AG08395 (cell line): ENCODE measurements at places on chromosomes 11 and 22.

- DNase-seq, result no peak
Observed at GRCh38 chr11:62664405-62665074, 470 bp downstream of the C11orf98 start.

GRCh38 chr11:110711776-110712658, at the start of gene ARHGAP20:
Gene ARHGAP20, minus strand, starts transcription at chr11:110712437. Its CDS starts 206 bp downstream, at chr11:110712231.
- DNase-seq, result peak; percentile 73

- no peak for DNase-seq
Observed at GRCh38 chr11:74312326-74312725, 886 bp upstream of the P4HA3 start.

- no peak for DNase-seq
Observed at GRCh38 chr11:101127197-101127698, 2.4 kb downstream of the PGR start.

- no peak for DNase-seq
Observed at GRCh38 chr11:107139396-107139795, 121.1 kb upstream of the GUCY1A2 start.

- no peak for DNase-seq
Observed at GRCh38 chr22:26848244-26848920, 191.0 kb downstream of the MIAT start.

GRCh38 chr11:18739685-18740084, 13.7 kb upstream of the IGSF22 start:
- DNase-seq, result no peak

DNA sequence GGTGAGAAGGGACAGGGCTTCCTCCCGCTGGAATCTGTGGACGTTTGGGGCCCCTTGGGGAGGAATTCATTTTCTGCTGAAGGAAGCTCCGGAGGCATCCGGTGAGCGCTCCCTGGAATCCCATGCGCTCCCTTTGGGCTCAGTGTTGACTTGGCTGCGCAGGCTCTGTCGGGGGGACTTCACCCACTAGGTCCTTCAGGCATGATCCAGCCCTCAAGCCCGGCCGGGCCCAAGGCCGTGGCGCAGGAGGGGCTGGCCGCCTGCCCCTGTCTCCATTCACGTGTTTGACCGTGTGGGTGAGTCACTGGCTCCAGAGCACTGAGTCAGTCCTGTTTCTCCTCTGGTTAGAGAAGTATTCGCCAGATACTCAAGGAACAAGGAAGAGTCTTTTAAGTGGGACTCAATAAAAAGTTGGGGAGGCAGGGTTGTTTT, 1.4 kb downstream of the CTTN start:
- DNase-seq, result peak; percentile 97

DNA sequence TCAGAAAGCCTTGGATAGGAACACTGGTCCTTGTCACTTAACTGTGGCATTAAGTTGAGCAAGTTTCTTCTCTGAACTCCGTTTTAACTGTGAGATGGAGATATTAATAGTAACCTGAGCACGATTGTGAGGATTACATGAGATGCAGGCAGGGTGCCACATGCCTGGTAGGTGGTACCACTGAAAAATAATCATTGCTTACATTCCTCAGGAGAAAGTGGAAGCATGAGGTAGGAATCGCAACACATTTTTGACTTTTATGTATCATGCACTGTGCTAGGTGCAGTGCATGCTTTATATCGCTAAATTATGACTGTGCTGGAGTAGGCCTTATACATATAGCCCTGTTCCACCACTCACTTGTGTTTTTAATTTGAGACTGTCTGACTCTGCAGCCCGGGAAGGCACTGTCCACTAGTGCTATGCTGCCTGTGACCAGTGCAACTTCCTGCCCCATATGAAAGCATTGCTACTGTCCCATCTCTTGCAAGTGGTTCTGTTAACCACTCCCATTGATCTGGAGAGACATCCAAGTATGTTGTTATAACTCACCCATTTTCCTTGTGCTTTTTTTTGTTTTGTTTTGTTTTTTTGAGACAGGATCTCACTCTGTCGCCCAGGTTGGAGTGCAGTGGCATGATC, 1.0 kb downstream of the UQCR10 start:
- peak; percentile 20 for DNase-seq

DNA sequence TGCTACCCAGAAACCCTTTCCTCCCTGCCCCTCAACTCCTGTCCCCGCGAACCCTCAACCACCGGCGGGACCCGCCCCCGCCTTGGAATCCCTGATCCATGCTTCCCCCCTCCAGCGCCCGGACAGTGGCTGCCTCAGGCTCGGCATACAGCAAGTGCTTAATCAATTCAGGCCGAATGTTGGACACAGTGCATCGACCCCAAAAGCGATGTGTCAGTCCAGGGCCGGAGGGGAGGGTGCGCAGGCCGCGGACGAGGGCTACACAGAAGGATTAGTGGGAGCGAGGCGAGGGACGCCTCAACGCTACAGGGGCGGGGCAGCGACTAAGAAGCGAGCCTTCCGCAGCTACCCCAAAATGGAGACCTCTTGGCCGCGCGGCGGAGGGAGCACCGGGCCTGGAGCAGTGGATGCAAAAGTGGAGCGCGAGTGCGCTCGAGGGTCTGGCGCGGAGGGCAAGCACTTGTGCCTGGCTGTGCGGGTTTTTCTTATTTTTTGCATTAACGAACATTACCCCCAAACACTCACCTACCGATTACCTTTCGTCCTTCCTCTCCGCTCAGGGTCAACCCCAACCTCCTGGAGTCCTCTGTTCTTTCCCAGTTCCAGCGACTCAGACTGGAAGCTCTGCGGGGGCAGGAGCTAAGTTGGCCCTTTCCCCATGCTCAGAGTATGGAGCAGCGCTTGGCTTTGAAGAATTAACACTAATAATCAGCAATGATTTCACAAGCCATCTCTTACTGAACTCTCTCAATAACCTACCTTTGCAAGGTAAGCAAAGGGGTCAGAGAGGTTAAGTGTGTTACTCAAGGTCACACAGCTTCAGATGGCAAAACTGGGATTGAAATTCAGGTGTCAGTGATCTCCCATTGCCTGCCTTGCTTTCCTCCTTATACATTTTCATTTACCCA, 30.0 kb upstream of the WNT11 start:
- DNase-seq, result peak; percentile 53

DNA sequence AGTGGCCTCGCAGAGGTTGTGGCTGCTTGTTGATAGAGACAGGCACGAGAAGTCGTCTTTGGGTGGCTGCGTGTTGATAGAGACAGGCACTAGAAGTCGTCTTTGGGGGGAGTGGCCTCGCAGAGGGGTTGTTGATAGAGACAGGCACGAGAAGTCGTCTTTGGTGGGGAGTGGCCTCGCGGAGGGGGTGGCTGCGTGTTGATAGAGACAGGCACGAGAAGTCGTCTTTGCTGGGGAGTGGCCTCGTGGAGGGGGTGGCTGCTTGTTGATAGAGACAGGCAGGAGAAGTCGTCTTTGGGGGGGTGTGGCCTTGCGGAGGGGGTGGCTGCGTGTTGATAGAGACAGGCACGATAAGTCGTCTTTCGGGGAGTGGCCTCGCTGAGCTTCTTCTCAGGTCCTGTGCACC, 328.8 kb downstream of the TBC1D22A start:
- DNase-seq, result no peak

DNA sequence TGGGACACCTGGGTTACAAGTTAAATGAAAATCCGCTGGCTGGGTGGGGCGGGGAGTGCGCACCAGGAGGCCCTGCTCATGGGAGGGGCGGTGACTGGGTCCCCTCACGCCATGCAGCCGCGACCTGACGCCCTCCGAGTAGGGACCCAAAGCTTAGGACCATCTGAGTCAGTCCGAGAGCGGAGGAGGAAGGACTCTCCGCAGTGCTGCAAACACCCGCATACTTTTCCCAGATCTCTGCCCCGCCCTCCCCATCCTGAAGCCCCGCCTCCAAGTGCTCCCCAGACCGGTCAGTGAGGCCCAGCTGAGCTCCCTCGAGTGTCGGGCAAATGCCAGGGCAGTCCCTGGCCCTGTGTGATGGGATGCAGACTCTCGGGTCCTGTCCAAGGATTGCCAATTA, 6.6 kb upstream of the FLI1 start:
- peak; percentile 48 for DNase-seq

GRCh38 chr11:31254415-31254814, 115.1 kb downstream of the DCDC1 start:
- DNase-seq, result no peak

- peak; percentile 65 for DNase-seq
Observed at GRCh38 chr11:93905384-93905783, 55.0 kb upstream of the VSTM5 start.

DNA sequence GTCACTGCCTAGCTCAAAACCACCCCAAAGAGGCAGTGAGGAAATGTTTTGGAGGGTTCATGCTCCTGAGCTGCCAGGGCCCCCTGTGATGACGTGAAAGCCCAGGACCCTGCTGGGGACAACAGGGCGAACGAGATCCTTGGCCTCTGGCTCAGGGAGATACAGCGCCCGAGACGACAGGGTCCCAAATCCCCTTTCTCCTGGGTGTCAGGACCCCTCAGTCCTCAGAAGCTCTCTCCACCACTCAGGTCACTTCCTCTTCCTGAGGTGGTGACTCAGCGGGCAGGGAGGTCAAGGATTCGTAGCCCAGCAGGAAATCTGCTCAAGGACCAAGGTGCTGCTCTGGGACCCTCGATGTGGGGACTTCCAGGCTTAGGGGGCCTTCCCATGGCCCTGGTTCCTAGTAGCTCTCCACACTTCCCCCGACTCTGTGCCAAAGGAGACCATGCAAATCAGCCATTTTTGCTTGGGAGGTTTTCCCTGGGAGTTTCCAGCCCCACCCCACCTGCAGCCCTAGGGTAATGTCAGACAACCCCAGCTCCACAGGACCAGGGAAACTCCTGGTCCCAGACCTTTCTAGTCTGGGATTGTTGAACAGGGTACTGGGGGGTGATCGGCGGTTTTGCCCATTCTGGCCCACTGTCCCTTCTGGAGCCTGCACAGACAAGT, 12.8 kb downstream of the BCL9L start:
- DNase-seq, result no peak
